ENCODE measurements at places on chromosomes 7 and 10. TPM values are rescaled to one million over a fixed set of nuclear protein-coding genes. Genes with fewer than 3 reads are reported as not detected.

DNA sequence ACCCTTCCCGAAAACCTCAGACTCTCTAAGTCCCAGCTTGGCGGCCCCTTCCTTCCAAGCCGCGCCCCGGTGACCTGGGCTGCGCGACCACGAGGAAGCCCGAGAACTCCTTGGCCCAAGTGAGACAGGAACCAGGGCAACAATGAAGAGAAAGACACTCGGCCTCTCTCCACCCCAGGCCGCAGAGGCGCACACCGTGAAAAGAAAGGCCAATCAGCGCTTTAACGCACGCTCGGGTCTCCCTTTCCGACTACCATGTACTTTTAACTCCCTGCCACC lies 166.4 kb upstream of the PPP1R3A start:
- H3K36me3 ChIP-seq: no peaks in the 10 kb centered on the region
- H3K4me3 ChIP-seq: peak overlapping the region; percentile 37
- no peak overlapping the region for H3K27ac ChIP-seq
- H3K27me3 ChIP-seq: peaks cover 68% of the 10 kb centered on the region

DNA sequence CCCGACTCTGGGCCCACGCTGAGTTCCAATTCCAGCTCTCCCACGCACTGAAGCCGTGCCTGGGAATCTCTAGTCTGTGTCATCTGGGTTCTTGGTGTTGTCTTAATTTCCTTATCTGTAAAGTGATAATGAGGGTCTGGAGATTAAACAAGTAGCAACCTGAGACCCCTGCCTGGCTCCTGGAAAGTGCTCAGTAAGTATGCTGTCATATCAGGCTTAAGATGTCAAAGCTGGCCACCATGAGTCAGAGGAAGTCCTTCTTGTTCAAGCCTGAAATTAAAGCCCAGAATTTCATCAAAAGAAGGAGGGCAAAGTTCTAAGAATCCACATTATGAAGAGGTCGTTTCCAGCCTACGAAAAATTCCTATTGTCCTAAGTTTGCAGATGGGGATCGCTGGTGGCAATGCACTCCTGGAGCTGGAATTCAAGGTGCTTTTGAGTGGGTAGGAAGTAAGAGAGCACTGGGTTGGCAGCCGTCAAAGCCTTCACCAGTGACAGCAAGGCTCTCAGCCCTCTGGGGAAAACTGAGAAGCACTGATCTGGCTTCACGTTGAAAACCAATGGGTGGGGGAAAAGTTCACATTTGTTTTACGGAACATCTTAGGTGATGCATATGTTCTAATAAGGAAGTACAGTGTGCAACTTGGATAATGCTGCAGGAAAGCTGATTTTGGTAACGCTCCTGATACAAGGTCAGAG lies 50.3 kb upstream of the NCAPG2 start:
- H3K27ac ChIP-seq: no peak overlapping the region
- H3K27me3 ChIP-seq: no peaks in the 10 kb centered on the region
- no peak overlapping the region for H3K4me3 ChIP-seq
- H3K36me3 ChIP-seq: peaks cover 28% of the 10 kb centered on the region
- no peak for DNase-seq
- H3K4me1 ChIP-seq: no peaks in the 10 kb centered on the region

DNA sequence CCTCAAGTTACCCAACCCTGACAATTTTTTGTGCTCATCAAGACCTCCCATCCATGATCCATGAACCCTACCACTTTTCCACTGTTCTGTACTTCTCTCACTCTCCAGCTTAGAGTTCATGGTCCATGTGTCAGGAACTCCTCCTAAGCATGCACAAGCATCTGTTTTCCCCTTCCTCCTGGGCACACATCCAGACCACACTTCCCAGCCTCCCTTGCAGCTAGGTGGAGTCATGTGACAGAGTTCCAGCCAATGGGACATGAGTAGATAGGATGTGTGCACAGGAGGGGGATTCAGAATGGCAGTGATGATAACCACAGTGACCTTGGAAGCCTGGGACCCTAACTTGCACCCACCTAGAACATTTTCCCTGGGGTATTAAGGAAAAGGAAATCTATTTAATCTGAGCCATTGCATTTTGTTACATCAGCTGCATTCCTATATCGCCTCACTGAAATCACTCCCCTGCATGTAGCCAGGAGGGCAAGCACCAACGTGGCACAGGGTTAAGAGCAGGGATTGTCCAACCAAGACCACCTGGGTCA lies 9.6 kb upstream of the FRMPD2 start:
- no peak overlapping the region for H3K4me3 ChIP-seq
- no peaks in the 10 kb centered on the region for H3K36me3 ChIP-seq
- H3K27me3 ChIP-seq: no peaks in the 10 kb centered on the region
- no peaks in the 10 kb centered on the region for H3K4me1 ChIP-seq
- no peak overlapping the region for H3K27ac ChIP-seq

The NEUROG3 gene
- not detected for total RNA-seq

The OR2A42 gene
- total RNA-seq: 0.10 TPM

GRCh38 chr7:84187087-84187805 lies 7.3 kb downstream of the SEMA3A start:
- no peaks in the 10 kb centered on the region for H3K27me3 ChIP-seq
- no peaks in the 10 kb centered on the region for H3K36me3 ChIP-seq
- H3K4me1 ChIP-seq: no peaks in the 10 kb centered on the region
- H3K4me3 ChIP-seq: no peak overlapping the region
- DNase-seq: no peak
- no peak overlapping the region for H3K27ac ChIP-seq

- no peak overlapping the region for H3K27ac ChIP-seq
- H3K4me3 ChIP-seq: no peak overlapping the region
Measured at GRCh38 chr10:132412316-132413192, 15.6 kb downstream of the PWWP2B start.

The SEC31B gene
- total RNA-seq: 36.4 TPM

- H3K4me1 ChIP-seq: peaks cover 15% of the 10 kb centered on the region
- peaks cover 5% of the 10 kb centered on the region for H3K27me3 ChIP-seq
- H3K4me3 ChIP-seq: no peak overlapping the region
- no peak for DNase-seq
- H3K36me3 ChIP-seq: no peaks in the 10 kb centered on the region
- no peak overlapping the region for H3K27ac ChIP-seq
Measured at GRCh38 chr7:73822319-73823173, 8.2 kb upstream of the CLDN4 start.

DNA sequence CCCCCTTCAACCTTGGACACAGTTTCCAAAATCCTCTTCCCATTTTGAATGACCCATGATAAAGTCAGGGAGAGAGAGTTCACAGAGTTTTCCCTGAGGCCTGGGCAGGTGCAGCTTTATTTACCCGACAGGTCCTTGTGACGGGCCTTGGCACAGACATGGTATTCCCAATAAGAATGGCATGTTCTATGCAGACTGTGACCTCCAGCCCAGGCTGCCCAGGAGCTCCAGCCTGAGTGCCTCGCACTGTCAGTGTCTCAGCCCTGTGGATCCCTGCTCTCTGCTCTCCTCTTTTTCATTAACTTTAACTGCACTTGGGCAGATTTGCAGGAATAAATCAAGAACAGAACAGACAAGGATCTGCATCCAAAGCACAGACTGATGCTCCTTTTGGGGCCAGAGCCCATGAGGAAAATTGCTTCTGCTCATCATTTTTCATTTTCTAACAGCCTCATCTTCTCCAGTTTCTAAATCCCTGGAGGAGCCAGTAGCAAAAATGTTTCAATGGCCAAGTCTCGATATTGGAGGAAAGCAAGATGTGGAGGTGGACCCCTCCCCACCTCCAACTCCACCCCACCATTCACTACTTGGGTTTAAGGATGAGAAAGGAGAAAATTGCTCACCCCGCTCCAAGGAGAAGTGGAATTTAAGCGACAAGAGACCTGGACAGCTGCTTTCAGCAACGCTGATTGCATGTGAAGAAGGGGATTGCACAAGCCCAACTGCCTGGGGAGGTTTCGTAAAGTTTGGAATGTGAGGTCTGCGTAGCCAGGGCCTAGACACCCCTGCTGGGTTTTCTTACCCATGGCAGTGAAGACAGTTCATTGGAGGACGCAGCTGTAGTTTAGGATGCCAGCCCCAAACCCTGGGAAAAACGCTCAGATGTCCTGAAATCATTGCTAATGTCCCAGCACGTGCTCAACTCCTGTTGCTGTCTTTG lies 225.9 kb downstream of the WDR11 start:
- H3K27ac ChIP-seq: no peak overlapping the region
- no peak overlapping the region for H3K4me3 ChIP-seq
- H3K27me3 ChIP-seq: no peaks in the 10 kb centered on the region
- H3K4me1 ChIP-seq: no peaks in the 10 kb centered on the region

DNA sequence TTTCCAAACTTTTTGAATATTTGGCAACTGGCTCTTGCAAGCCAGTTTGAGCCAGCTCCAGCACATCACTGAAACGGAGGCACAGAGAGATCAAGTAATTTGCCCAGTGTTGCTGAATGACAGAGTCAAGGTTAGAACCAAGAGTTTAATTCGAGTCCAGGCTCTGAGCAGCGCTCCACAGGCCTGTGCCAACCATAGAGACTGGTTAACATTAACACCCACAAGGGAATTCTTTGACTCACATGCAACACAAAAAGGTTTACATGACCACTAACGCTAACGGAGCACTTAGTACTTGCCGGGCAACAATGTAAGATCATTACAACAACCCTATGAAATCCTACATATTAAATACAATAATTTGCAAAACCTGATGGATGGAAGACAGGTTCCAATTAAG lies 1.5 kb downstream of the RGS10 start:
- H3K4me1 ChIP-seq: peaks cover 28% of the 10 kb centered on the region
- no peak for DNase-seq
- H3K36me3 ChIP-seq: no peaks in the 10 kb centered on the region
- no peak overlapping the region for H3K27ac ChIP-seq
- no peak overlapping the region for H3K4me3 ChIP-seq

The HIP1 gene
- total RNA-seq: 16.7 TPM

The CCL26 gene
- total RNA-seq: not detected

DNA sequence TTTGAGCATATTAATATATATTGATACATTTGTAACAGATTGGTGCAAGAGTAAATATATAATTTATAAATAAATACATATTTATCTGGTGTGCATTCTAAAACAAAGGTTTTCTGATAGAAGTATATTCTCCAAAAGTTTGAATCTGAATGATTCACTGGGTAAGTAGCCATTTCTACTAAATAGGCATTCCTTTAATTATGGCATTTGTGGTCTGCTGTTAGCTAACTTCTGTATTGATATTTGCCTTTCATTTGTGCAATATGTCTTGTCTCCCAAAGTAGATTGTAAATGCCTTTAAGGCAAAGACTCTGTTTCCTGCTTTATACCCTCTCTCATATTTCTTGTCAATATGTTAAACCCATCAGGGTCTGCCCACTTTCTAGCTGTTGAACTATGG lies 11.1 kb upstream of the ARID5B start:
- no peaks in the 10 kb centered on the region for H3K4me1 ChIP-seq
- H3K36me3 ChIP-seq: no peaks in the 10 kb centered on the region
- no peak overlapping the region for H3K27ac ChIP-seq
- no peak for DNase-seq
- H3K4me3 ChIP-seq: no peak overlapping the region
- no peaks in the 10 kb centered on the region for H3K27me3 ChIP-seq

- peaks cover 39% of the 10 kb centered on the region for H3K4me1 ChIP-seq
- H3K27ac ChIP-seq: peak overlapping the region; percentile 93
- H3K36me3 ChIP-seq: no peaks in the 10 kb centered on the region
- peak; percentile 71 for DNase-seq
Measured at GRCh38 chr7:157337316-157338149, 729 bp downstream of the DNAJB6 start.
